ENCODE measurements at places on chromosomes 7 and 10. TPM values are rescaled to one million over a fixed set of nuclear protein-coding genes. Genes with fewer than 3 reads are reported as not detected.

DNA sequence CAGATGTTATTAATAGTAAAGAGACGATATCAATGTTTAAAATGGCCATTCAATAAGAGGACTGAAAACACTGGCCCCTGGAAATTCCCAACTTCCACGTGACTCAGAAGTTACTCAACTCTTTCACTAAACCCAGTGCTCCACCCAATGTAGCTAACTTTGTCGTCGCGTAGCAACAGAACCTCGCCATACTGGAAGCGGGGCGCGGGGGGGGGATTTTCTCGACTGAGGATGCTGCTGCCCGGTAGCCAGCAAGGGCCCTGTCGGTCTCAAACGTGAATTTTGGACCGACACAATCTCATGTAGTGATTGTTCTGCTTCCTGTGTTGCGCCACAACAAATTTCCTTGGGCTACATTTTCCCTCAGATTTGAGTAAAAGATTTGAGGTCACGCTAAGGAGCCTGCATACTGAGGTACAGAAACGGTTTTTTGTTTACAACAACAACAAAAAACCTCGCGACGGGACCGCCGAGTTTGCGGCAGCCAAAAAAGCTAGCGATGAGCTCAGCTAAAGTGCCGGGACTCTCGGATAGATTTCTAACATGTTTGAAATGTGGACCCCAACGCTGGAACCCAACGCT lies 977 bp upstream of the SFR1 start:
- DNase-seq: peak; percentile 86
- peaks cover 57% of the 10 kb centered on the region for H3K4me1 ChIP-seq
- H3K27ac ChIP-seq: peak overlapping the region; percentile 99

Gene POMZP3
- polyA plus RNA-seq: 11.7 TPM

Gene CLEC2L
- not detected for polyA plus RNA-seq

DNA sequence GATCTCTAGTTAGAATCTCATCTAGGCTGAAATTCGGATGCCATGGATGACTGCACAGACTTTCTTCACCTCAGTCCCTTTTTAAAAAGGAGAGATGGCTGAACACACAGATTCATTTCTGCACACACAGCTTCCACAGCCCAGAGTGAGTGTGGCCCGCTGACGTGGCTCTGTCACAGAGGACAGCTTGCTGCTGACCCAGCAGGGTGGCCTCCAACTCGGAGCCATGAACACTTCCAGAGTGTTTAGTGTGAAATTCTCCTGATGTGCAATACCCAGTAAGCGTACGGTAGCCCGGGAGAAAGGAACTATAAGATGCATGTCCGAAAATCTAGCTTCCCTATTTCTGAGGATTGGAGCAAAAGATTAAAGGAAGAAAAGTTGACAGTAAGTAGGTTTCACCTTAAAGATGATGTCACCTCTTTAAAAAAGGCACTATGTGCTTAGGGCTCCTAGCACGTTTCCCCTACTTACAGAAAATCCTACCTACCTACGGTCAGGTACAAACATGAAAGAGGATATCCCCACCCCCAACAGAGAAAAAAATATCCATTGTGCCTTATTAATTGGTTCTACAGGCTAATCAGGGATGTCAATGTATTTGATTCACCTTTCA lies 162.2 kb downstream of the RAPGEF5 start:
- H3K4me3 ChIP-seq: no peak overlapping the region
- H3K27ac ChIP-seq: no peak overlapping the region
- H3K4me1 ChIP-seq: peaks cover 10% of the 10 kb centered on the region
- H3K36me3 ChIP-seq: no peaks in the 10 kb centered on the region

DNA sequence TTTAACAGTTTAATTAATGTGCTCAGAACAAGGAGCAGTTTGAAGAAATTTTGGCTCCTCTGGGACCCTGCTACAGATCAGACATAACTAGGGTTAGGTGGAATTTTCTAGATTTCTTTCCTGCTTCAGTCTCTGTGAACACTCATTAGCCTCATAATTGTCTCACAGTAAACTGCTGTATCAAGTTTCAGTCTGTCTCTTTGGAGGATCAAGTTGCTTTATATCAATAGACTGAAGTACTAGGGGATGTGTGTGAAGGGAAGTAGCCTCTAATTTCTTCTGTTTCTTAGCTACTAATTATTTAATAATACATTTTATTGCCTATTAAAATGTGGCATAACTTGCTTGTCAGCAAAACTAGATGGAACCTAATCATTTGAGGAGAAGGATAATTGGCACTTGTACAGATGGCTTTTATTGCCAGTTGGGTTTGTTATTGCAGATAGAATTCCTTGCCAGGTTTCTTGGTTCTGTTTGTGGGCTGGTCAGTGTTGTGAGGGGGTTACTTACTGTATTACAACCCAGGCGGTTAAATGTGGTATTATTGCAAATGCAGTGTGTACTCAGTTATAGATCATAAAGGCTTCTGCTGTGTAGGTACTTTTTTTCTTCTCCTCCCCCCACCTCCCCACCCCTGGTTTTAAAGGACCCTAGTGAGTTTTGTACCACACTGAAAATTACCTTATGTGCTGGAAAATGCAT lies 758.0 kb downstream of the AUTS2 start:
- no peaks in the 10 kb centered on the region for H3K4me1 ChIP-seq
- no peak for DNase-seq
- H3K27me3 ChIP-seq: no peaks in the 10 kb centered on the region
- no peak overlapping the region for H3K4me3 ChIP-seq
- H3K36me3 ChIP-seq: no peaks in the 10 kb centered on the region

- H3K27me3 ChIP-seq: no peaks in the 10 kb centered on the region
- no peak overlapping the region for H3K27ac ChIP-seq
- no peaks in the 10 kb centered on the region for H3K4me1 ChIP-seq
- no peaks in the 10 kb centered on the region for H3K36me3 ChIP-seq
- no peak overlapping the region for H3K4me3 ChIP-seq
- DNase-seq: no peak
Measured at GRCh38 chr7:21377545-21377944, 50.3 kb upstream of the SP4 start.

DNA sequence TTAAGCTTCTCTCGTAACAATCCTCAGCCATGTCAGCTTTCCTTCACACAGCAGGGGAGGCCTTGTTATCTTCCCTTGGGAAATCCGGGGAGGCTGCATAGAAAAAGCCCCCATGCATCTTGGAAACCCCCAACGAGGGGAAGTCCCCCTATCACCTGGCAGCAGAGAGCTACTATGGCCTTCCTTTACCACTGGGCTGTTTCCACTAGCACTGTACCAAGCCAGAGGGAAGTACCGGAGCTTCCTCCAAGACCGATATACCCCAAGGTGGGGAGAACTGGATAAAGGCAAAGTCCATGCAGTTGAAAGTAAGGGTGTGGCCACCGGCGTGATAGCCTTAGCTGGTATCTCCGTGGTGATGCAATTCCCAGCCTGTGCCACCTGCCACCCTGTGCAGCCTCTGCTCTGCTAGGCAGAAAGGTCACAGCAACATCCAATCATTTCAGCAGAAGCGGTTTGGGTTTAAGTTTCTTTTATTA lies 4.4 kb upstream of the CLIP2 start:
- no peak overlapping the region for H3K27ac ChIP-seq
- H3K4me3 ChIP-seq: no peak overlapping the region
- DNase-seq: no peak
- H3K27me3 ChIP-seq: no peaks in the 10 kb centered on the region

DNA sequence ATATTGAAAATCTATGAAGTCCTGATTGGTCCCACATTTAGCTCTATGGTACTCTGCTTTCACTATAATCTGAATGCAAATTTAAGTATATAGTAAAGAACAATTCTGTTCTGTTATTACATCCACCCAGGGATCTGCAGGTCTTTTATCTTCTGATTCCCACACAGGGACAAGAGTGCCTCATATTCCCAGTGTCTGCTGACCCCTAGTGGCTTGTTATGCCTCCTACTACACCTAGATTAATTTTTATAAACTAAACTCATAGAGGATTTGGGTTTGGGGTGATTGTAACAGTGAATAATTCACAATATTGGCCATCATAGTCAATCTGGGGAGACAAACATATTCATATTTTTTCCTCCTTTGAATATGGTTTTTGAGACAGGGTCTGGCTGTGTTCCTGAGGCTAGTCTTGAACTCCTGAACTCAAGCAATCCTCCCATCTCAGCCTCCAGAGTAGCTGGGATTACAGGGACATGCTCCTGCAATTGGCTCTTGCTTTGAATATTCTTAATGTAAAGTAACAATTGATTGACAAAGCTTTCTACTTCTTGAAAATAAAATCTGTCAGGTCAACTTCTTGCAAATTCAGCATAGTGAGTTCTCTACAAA lies 282.1 kb downstream of the KCND2 start:
- no peak overlapping the region for H3K4me3 ChIP-seq
- DNase-seq: no peak
- no peaks in the 10 kb centered on the region for H3K4me1 ChIP-seq
- H3K36me3 ChIP-seq: no peaks in the 10 kb centered on the region

Measured in keratinocyte (primary cell).